GM23338 (cell line): ENCODE measurements at places on chromosomes 1 and 21.
A peak's percentile ranks its signal among the peaks of the same experiment; 100 is the strongest.

DNA sequence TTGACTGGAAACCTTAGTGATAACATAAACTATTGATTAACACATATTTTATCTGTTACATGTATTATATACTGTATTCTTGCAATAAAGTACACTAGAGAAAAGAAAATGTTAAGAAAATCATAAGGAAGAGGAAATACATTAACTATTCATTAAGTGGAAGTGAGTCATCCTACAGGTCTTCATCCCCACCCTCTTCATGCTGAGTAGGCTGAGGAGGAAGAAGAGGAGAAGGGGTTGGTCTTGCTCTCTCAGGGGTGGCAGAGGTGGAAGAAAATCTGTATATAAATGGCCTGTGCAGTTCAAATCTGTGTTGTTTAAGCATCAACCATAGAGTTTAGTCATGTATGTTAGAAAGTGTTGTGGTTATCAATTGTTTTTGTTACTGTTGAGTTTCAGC, 66.1 kb upstream of the CHODL start:
- DNase-seq = no peak

DNA sequence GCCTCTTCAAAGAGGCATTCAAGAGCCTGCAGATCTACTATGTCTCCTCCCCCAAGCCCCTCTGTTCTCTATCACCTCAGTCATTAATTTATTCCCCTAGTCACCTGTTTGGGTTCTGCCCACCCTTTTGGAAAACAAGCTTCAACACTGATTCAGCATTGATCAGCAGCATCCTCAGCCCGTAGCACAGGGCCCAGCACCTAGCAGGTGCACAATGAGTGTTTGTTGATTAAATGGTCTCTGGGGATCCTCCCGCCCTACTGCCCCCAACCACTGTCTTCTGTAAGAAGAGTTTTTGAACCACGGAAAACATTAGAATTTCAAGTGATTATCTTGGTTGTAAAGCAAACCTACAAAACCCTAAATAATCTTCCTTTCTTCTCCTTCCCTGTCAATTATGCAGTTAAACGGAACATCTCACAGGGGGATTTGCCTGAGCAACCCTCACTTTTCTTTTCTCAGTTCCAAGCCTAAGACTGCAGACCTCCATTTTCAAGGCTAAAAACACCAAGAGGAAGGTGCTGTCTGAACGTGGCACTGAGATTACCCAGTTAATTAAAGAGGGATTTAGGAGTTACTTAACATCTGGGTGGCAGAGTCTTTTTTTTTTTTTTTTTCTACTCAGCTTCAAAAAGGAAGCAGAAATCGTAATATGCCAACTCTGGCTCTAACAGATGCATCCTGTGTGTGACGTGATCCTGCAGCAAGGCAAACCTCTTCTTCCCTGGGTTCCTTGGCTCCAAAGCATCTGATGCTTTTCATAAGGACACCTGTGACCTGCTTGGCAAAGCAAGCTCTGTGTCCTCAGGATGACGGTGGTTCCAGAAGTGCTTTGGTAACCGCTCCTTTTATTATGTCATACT, 163.0 kb downstream of the KAZN start:
- DNase-seq = no peak

- no peak for DNase-seq
These were observed 147.5 kb upstream of the EDN2 start for GRCh38 chr1:41631971-41632370.

DNA sequence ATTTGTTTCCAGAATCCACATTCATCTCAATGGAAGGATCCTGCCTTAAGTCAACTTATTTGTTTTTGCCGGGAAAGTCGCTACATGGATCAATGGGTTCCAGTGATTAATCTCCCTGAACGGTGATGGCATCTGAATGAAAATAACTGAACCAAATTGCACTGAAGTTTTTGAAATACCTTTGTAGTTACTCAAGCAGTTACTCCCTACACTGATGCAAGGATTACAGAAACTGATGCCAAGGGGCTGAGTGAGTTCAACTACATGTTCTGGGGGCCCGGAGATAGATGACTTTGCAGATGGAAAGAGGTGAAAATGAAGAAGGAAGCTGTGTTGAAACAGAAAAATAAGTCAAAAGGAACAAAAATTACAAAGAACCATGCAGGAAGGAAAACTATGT, 2.6 kb downstream of the GADD45A start:
- no peak for DNase-seq

- no peak for DNase-seq
These were observed 8.2 kb upstream of the DENND1B start for GRCh38 chr1:197783510-197783948.

GRCh38 chr1:56803561-56804156, 15.5 kb downstream of the FYB2 start:
- peak; percentile 85 for DNase-seq

DNA sequence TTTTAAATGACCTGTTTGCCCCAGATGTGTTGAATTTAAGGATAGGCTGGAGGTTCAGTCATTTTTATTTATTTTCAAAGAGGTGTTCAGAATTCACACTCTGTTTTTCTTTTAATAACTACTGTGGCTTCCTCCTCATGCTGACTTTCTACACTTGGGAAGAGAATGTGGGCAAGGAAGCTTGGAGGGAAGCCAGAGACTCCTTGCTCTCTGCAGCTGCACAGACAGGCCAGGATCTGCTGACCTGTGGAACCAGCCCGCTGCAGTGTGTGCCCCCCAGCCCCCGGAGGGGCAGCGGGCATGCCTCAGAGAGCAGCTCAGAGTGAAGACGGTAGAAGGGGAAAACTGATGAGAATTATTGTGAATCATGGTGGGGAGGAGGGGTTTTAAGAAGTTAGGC, 16.9 kb downstream of the MGST3 start:
- DNase-seq = no peak

DNA sequence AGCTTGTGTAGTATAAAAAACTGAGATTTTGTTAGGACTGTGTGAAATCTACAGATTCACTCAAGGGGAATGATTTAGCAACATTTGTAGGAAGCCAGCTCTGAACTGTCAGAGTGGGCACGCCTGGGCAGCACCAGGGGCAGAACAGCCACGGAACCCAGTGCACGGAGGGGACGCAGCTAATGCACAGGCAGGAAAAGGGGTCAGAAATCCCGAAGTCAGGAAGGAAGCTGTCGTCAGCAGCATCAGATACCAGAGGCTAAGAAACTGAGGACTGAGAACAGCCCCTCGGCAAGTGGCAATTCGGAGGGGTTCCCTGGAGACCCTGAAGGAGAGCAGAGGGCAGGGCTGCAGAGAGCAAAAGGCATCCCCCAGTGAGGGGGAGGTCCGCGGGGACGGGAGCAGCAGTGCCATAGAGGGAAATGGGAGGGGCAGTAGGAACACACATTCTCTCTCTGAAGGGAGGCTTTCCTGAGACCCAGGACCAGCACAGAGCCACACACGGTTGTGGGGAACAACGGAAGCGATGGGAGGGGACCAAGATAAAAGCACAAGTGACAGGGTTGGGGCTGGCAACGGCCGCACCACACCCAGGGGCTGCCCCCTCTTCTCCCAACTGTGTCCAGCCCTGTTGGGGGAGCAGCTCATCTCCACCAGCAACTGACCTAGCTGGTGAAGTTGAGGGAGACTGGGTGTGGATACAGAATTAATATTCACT, 12.7 kb downstream of the UBE2J2 start:
- DNase-seq = no peak

DNA sequence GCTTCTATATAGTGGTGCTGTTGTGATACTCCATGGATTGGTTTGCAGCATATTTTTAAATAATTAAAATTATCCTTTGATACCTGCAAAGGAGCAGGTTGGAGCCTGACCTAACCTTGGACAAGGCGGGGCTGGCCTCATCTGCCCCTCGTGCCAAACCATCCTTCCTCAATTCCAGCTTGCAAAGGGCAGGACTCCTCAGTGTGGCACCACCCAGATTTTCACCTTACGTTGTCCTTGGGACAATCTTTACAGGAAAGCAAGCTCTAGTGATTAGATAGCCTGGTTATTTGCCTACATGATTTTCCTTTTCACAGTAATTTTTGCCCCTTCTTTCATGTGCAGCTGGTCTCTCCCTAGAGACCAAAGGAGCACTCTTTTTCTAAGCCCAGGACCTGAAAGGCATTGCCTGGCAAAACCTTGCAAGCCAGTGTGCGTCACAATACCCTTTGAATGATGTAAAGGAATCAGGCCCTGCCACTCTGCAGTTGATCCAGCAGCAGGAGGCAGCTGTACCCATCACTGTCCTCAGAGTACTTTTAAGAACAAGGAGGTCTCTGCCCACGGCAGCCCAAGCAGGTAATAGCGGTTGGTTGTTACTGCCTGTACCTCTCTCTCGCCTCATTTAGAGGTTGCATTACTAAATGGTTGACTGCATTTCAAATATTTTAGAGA, 99.4 kb downstream of the ADSS2 start:
- DNase-seq = no peak

DNA sequence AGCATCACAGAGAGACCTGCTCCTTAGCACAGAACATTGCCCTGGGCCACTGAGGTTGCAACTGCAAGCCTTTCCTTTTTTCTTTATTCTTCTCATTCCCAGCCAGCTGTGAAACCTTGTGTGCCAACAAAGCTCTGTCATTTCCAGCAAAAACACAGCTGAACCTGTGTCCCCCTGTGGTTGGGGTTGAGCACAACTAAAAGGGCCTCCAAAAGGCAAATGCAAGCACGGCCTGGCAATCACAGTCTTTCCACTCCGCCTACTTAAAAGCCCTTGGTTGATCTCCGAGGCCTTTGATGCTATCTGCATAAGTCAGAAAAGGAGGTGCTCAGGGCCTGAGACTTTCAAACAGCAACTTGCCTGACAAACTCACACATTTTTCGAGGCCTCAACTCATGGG, 32.7 kb downstream of the SUSD4 start:
- DNase-seq = peak; percentile 17

DNA sequence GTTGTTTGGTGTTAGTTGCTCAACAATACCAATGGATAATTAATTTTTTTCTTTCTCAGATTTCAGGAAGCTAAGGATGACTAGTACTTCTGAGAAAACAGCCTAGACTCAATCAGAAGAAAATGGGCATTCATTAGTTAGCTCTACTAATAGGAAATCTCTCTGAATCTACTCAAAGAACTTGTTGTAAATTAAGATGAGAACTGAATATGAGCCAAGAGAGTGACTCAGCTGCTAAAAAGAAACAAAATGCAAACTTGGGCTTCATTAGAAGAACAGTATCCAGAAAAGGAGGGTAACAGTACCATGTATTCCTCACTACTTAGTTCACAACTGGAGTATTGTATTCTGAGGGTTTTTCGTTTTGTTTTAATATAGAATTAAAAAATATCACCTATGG, 12.5 kb downstream of the FOXJ3 start:
- DNase-seq = no peak

- no peak for DNase-seq
These were observed 40.7 kb downstream of the COA6 start for GRCh38 chr1:234413990-234414389.

- peak; percentile 84 for DNase-seq
These were observed 3.6 kb downstream of the CR1 start for GRCh38 chr1:207499573-207499972.

GRCh38 chr21:35366394-35367080, 317.4 kb upstream of the RUNX1 start:
- DNase-seq = no peak

DNA sequence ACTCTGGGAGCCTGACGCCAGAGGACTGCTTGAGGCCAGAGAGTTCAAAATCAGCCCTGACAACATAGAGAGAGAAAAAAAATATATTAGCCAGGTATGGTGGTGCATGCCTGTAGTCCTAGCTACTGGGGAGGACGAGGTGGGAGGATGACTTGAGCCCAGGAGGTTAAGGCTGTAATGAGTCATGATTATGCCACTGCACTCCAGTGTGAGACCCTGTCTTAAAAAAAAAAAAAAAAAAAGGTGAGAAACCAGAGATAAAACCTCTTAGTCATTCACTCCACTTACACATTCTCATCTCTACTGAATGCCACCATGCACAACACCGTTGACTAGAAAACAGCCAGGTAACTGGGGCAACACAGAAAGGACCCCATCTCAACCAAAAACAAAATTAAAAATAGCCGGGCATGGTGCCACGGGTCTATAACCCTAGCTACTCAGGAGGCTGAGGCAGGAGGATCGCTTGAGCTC, 178.1 kb downstream of the SLC45A1 start:
- no peak for DNase-seq

GRCh38 chr1:155127967-155128754, 485 bp downstream of the EFNA1 start:
- no peak for DNase-seq

DNA sequence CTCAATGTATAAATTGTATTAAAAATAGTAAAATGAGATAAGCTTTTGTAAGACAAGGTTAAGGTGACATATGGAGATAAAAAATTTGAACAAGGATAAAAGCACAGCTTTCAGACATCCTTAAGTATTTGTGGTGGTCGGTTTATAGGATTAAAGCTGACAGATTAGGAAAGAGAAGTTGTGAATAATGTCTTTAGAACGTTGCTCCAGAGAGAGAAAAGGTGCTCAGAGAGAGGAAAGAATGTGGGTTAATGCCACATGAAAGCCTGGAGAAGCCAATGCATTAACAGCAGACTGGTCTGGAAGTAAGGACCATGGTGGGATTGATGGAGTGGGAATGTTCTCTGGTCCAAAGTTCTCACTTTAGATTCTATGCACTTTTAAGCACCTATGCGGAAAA, 44.8 kb downstream of the ATP6V1G3 start:
- DNase-seq = no peak

DNA sequence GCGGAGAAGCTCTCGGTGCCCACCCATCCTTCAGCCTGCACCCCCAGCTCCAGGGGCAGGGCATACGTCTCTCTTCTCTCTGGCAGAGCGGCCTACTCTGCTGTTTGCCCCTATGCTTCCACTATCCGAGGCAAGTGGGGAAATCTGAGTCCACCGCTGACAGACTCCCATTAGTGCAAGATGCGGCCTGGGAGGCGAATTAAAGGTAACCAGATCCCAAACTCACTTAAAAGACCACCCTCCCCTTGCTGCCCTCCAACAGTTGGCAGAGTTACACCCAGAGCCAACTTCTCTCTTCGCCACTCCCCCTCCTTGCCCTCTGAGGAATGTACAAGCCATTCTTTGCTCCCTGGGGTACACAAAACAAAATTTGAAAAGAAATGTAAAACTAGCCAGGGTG, 6.4 kb downstream of the FOXD3 start:
- peak; percentile 34 for DNase-seq

GRCh38 chr1:44827197-44828002, 15.7 kb downstream of the PTCH2 start:
- DNase-seq = peak; percentile 71

DNA sequence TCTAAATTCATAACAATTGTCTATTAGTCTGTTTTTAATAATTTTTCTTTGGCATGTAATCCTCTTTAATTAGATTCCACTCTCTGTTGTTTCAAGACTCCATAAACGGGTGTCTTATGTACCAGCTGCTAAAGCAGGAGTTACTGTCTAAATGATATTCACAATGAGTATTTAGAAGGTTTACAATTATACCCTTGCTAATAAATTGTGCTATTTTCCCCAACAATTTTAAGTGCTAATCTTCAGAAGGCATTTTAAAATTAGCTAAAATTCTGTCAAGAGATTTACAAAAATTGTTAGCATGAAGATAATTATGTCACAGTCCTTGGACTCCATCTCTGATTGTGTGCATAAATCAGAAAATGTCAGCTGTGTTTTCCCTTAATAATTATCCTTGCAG, 83.7 kb downstream of the DPYD start:
- DNase-seq = no peak
